Muscle of leg (tissue), 16 donors: ENCODE measurements at places on chromosomes 1 and 21. TPM values are rescaled to one million over a fixed set of nuclear protein-coding genes. Genes with fewer than 3 reads are reported as not detected.

Gene SGIP1
- total RNA-seq: 1.7 TPM

Gene AQP10
- total RNA-seq: 0.04 TPM

- no peak for DNase-seq
These were observed 71.8 kb upstream of the ADAM30 start for GRCh38 chr1:119968068-119968492.

Gene STIL
- total RNA-seq: 5.1 TPM

GRCh38 chr1:25702101-25702775 is 85.6 kb downstream of the MAN1C1 start:
- peak; percentile 31 for DNase-seq

- DNase-seq: no peak
These were observed 70.4 kb downstream of the UBR4 start for GRCh38 chr1:19139711-19140110.
